ENCODE measurements at places on chromosomes 16 and 17. TPM values are rescaled to one million over a fixed set of nuclear protein-coding genes. Genes with fewer than 3 reads are reported as not detected.

- no peak for DNase-seq
Observed at GRCh38 chr17:83008186-83008510, 71.3 kb upstream of the METRNL start.

- no peak for DNase-seq
Observed at GRCh38 chr16:79648826-79649225, 48.3 kb upstream of the MAF start.

GRCh38 chr17:49882434-49882833 lies 34.6 kb upstream of the TAC4 start:
- DNase-seq = no peak

GRCh38 chr16:89159066-89159849 lies 12.3 kb upstream of the CDH15 start:
- no peak for DNase-seq

DNA sequence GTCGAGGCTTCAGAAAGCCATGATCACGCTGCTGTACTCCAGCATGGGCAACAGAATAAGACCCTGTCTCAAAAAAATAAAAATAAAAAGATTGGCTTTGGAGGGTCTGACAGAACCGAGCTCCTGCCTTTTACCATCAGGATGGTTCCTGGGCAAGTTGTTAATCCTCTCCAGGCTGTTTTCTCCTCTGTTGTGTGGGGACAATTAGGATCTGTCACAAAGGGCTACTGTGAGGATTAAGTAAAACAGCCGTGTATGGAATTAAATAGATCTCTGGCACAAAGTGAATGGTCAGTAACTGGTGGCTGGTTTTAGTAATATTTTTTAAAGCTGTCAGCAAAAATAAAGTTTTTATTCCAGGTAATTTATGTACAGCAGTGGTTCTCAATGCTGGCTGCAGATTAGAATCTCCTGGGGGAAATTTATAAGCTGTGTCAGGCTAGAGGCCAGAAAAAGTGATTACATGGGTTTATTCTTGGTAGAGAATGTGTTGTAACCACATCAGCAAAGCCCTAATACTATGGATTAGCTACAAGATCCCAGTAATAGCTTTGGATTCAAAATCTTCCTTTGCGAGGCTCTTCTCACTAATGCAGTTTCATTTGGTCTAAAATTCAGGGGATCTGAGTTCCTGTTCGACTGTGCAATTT lies 47.2 kb downstream of the GPRC5B start:
- DNase-seq = no peak

Gene KRTAP4-11
- total RNA-seq = not detected

GRCh38 chr17:33039874-33040273 lies 48.2 kb downstream of the SPACA3 start:
- no peak for DNase-seq

DNA sequence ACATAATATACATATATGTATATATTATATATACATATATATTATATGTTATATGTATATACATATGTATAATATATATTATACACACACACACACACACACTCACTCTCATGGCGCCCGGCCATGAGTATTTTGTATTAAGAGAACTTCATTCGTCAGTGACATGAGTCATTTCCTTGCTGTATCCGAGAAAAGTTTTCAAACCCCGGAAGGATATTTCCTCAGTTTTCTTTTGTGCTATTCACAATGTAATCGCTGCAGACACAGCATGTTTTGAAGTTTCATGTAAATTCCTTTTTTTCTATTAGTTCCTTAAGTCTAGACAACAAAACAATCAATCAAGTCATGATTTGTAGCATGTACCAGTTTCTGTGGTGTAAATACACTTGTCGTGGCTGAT lies 33.3 kb downstream of the OR1D5 start:
- no peak for DNase-seq

- DNase-seq = no peak
Observed at GRCh38 chr16:80594756-80595155, 54.0 kb downstream of the DYNLRB2 start.

Gene HIGD1B
- total RNA-seq = not detected

Gene TMEM92
- 0.47 TPM for total RNA-seq

- peak; percentile 87 for DNase-seq
Observed at GRCh38 chr16:66872943-66873684, 7.2 kb upstream of the PDP2 start.

Gene MAPT
- total RNA-seq = 1.1 TPM

GRCh38 chr16:86806838-86807351 lies 228.5 kb downstream of the FOXL1 start:
- DNase-seq = no peak

DNA sequence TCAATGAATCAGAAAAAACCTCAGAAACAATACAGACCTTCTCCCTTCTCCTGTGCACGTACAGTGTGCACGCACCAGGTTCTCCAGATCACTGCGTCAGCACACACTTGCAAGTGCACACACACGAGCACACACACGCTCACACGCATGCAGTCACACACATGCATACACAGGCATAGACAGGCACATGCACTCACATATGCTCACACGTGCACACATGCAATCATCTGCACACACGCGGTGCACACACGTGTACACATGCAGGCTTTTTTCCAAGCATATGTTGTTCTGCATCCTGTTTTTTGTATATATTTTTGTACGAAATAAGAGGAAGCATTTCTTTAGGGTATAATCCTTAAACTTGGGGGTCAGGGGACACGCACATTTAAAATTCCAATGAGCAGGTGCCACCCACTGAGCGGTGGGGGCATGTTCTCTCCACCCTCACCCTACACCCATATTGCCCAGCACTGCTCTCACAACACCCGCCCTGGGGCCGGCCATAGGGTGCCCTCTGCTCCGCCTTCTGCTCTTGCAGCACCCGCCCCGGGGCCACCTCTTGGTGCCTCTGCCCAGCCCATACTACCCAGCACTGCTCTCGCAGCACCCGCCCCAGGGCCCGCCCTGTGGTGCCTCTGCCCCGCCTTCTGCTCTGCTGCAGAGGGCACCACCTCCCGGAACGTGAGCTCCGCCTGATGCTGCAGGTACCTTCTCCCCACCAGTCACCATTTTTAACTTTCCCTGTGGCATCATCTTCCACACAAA lies 20.9 kb downstream of the KLHDC4 start:
- no peak for DNase-seq

GRCh38 chr17:44530896-44531418 lies 26.3 kb upstream of the FZD2 start:
- no peak for DNase-seq

DNA sequence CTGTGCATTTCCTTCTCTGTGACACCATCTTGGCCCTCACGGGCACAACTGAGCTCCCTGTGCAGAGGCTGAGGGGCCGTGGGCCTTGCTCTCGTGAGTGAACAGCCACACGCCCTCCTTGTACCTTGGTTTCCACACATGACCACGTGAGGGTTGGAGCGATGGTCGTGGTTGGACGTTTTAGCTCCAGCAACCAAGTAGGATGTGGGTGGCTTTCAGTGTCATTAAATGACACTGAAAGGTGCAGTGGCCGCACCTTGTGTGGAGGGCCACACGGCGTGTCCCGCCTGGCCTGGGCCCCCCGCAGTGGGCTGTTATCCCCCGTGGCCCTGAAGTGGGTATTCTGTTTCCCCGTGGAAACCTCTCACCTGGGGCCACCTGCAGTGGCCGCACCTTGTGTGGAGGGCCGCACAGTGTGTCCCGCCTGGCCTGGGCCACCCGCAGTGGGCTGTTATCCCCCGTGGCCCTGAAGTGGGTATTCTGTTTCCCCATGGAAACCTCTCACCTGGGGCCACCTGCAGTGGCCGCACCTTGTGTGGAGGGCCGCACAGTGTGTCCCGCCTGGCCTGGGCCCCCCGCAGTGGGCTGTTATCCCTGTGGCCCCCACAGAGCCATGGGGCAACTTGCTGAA lies 28.2 kb downstream of the ACSF3 start:
- DNase-seq = no peak

Gene CRYBA1
- total RNA-seq = not detected

Gene PRSS33
- total RNA-seq = not detected

DNA sequence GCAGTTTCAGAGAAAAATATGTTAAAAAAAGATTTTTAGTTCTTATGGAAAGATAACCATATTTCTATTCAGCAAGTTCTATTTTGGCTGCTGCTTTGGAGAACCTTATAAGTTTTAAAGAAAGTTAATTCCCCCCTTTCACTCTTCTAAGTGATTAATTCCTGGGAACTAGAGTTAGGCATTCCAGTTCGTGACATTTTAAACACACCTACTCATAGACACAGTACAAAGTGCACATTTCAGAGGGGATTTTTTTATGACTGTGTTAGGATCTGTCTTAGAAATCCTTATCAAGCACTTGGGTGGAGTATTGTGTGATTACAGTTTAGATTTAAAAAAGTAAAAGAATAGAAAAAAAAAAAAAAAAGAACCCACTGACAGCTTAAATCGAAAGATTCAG lies 3.5 kb upstream of the CDH11 start:
- DNase-seq = no peak

GRCh38 chr17:49987290-49987585 lies 7.8 kb downstream of the DLX3 start:
- no peak for DNase-seq

Gene VTN
- total RNA-seq = 2.3 TPM

All from K562 (cell line).